ENCODE measurements at places on chromosomes 16 and 17.

GRCh38 chr17:74643826-74644225 is 20.3 kb upstream of the CD300E start:
- no peak for ATAC-seq

DNA sequence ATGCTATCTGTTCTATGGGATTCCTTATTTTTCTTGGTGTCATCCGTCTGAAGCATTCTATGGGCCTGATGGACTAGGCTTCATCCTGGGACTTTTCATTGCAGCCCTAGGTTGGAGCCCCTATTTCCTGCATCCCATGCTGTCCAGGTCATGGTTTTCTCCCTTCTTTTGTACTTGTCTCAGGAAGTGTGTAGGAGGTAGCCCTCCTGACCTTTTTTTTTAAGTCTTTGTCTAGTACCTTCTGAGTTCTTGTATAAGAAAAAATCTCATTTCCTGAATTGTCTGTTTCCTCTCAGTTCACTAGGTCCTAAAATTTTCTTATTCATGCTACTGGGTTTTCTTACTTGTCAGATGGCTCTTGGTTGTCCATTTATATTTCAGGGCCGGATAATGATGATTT is 6.0 kb downstream of the NDEL1 start:
- ATAC-seq, result no peak

DNA sequence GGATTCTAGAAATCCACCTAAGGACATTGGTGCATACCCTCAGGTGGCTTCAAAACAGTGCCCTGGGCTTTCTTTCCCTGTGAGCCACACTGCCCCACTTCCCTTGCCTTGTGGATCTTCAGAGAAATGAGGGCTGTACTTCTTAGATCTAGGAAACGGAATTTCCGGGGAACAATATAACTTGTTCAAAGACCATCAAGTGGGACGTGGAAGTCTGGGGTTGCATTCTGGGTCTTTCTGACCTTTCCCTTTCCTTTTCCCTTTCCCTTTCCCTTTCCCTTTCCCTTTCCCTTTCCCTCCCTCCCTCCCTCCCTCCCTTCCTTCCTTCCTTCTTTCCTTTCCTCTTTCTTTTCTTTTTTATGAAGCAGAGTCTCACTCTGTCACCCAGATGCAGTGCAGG is 97.1 kb upstream of the SALL1 start:
- ATAC-seq, result no peak

GRCh38 chr16:718389-718788 is 2.6 kb upstream of the ANTKMT start:
- no peak for ATAC-seq

GRCh38 chr17:40219594-40220338 is 662 bp downstream of the WIPF2 start:
- ATAC-seq, result no peak

- ATAC-seq, result peak; percentile 85
Observed at GRCh38 chr17:9676820-9677310, 31.5 kb downstream of the USP43 start.

GRCh38 chr17:49696233-49696761 is 11.5 kb downstream of the SLC35B1 start:
- ATAC-seq, result peak; percentile 94

- no peak for ATAC-seq
Observed at GRCh38 chr16:24288516-24288915, 32.4 kb downstream of the CACNG3 start.

DNA sequence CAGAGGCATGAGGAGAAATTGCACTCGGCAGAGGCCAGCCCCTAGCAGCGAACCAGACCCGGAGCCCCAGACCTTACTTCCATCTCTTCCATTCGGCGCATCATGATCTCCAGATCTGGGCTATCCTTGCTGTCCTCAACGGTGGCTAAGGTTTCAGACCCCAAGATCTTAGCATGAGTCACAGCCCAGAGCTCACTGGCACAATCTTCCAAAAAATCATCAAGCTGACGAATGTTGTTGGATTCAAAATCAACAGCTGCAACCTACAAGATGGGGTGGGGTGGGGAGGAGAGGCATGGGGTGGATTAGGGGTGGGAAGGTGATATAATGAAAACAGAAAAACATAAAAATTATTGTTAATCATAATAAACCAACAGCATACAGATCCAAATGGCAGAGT is 39.7 kb upstream of the PITPNM3 start:
- no peak for ATAC-seq

DNA sequence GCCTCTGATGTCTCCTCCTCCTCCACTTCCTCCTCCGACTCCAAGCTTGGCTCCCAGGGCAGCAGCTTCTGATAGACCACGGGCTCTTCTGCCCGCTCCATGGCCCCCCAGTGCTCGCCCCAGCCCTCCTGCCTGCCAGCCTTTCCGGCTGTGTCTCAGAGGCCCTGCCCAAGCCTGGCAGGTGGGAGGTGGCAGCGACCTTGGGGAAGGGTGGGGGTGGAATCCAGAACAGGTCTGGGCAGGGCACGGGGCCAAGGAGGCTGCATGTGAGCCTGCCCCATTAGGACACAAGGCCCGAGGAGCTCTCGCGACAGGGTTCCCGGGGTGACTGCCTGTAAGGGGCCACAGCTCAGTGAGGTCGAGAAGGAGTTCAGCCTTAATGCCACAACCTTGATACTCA is at the start of gene GGT6:
TSS of gene GGT6 (minus strand) at position 157 of the 400 bp plus-strand sequence. CDS start at position 101, 56 bp downstream.
- ATAC-seq, result no peak

GRCh38 chr17:73777131-73777449 is 132.8 kb upstream of the SDK2 start:
- no peak for ATAC-seq

GRCh38 chr16:80231888-80232287 is 308.9 kb upstream of the DYNLRB2 start:
- no peak for ATAC-seq

DNA sequence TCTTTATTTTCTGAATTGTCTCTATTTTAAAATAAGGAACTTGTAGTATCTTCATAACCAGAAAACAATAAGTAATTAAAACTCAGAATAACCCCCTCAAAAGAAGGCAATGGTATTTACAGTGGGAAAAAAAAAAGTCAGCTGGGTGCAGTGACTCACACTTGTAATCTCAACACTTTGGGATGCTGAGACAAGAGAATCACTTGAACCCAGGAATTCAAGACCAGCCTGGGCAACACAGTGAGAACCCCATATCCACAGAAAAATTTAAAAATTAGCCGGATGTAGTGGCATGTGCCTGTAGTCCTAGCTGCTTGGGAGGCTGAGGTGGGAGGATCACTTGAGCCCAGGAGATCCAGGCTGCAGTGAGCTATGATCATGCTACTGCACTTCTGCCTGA is 33.5 kb downstream of the ADAM11 start:
- ATAC-seq, result no peak

GRCh38 chr17:51147650-51148049 is 5.7 kb upstream of the NME1 start:
- peak; percentile 21 for ATAC-seq

DNA sequence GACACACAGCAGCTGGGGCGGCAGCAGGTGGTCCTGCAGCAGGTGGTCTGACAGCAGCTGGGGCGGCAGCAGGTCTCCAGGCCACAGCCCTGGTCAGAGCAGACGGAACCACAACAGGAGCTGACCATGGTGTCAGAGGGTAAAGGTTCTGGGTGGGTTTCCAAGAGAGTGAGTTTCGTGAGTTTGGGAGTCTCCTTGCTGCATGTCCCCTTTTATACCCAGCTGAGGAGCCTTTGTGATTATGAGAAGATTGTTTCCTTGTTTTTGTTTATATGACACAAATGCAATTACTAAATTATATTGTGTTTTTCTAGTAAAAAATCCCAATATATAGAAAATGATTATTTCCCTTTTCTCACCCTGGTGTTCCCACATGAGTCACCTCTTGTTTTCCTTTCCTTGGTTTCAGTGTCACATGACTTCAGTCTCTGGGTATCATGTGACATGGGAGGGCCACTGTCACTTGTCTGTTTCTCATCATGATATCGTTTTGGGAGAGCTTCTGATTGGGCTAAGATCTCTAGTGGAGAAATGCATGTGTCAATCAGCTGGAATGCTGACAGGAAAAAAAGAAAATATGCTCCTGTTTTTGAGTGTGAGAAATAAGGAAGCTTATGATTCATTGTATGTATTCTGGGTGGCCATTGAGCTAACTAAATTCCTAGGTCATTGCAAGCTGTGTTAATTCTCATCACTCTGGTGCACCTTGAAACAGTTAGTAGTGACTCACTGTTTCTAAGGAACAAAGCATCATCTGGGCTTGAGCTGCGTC is at the start of gene KRTAP4-6:
TSS of gene KRTAP4-6 (minus strand) at position 185 of the 772 bp plus-strand sequence. CDS start at position 128, 57 bp downstream.
- ATAC-seq, result no peak

DNA sequence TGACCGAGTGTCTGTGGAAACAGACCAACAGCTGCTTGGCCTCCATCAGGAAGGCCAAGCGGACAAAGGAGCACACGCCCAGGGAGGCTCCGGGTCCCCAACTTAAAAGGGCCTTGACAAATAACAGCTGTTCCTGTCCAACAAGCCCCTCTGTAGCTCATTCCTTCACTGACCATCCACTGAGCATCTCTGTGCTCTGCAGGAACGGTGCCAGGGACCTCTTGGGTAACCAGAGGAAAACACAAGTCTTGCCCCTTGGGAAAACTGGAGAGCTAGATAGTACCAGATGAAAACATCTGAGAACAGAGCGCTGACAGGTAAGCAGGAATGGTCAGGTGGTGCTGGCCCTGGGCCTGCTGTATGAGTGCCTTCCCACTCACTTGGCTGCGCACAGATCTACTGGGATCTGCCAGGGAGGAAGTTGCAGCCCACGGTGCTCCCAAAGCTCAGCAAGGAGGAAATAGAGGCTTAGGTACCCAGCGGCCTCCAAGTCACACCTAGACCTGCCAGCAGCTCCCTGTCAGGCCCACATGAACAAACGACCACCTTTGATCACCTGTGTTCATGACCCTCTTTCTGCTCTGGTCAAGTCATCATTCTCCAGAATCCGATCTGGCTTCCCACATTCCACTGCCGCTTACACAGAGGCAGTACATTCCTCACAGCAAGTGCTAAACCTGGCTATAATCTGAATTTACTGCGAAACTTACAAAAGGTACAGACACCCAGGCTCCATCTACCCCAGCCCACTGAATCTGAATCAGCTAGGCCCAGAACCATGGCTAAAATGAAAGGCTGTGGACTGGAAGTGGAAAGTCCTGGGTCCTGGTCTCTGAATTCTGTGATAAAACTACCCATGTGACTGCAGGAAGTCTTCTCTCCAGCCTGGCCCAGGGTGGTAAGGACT is 12.5 kb downstream of the DCAKD start:
- no peak for ATAC-seq

- ATAC-seq, result peak; percentile 55
Observed at GRCh38 chr17:76791053-76791980, 53.4 kb downstream of the MFSD11 start.

DNA sequence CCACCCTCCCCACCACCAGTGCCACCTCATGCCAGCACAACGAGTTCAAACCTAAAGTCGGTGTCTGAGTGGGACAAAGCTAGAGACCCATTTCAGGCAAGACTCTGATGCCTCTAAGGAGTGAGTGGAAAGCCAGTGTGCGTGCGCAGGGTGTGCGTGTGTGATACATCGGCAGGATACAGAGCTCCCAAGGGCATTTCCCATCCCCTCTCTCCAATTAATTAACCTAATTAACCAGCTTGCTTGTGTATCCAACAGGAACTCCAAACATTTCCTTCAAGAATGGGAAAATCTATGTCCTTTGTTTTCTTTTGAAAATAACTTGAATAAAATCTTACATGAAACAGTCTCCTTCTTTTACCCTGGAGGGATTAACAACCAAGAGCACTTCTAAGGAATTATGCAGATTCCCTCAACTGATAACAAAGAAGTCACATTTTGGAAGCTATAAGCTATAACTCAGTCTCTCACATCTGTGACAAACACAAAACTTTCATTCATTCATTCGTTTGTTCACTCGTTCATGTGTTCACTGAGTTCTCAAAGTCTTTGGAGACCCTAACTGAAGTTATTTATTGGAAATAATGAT is 9.9 kb downstream of the ATPAF2 start:
- no peak for ATAC-seq

DNA sequence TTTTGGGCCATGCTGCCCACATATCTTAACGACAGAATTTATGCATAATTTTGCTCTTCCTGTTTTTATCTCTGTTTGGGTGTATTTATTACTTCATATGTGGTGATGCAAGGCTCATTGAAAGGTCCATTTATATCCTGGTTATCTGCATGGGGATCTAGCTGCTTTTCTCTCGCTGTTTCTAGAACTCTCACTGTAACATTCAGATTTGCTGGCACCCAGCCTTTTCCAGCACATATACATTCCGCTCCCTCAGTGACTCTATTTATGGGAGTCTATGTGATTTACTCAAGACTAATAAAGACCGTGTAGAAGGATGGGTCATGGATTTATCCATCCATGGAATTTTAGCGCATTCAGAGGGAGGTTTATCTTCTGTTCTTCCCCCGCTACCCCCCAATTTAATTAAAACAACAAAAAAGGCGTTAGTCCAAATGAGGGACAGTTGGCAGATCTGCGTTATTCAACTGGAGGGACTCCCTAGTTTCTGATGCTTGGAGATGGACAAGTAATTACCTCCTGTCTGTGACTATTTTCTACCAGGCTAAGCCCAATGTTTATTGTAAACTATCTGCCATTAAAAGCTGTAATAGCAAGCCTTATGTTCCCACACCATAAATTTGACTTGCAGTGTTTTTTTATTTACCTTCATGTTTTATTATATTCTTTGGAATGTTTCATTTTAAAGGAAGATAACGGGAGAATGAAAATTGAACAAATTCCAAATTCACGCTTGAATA is 19.8 kb upstream of the MARCHF10 start:
- ATAC-seq, result no peak

GRCh38 chr17:336110-337021 is 16.2 kb downstream of the RPH3AL start:
- ATAC-seq, result peak; percentile 7

GRCh38 chr17:45372325-45372869 is 55.6 kb upstream of the MAP3K14 start:
- no peak for ATAC-seq

- no peak for ATAC-seq
Observed at GRCh38 chr16:61590577-61590976, 445.7 kb downstream of the CDH8 start.

DNA sequence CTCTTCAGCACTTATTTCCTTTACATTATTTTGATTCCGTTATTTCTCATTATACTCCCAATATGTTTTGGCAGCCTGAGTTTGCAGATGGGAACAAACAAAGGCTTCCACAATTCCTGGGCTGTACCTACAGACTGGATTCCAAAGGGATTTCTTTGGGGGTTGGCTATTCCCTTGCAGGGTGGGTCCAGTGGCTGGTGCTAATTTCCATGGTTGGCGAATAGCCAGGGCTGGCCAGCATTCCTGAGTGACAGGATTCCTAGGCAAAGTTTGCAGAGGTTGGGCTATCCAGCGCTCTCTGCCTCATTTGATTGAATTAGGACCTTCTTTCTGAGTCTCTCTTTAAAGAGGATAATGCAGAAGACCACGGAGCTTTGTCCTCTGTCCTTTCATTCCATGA is 207.4 kb downstream of the MAF start:
- no peak for ATAC-seq
